Motor neuron (in vitro differentiated cells): ENCODE measurements at places on chromosomes 4 and X.

- no peak for ATAC-seq
Measured at GRCh38 chr4:88308587-88308986, 24.2 kb upstream of the PPM1K start.

- no peak for ATAC-seq
Measured at GRCh38 chrX:11893933-11894710, 136.1 kb downstream of the MSL3 start.

DNA sequence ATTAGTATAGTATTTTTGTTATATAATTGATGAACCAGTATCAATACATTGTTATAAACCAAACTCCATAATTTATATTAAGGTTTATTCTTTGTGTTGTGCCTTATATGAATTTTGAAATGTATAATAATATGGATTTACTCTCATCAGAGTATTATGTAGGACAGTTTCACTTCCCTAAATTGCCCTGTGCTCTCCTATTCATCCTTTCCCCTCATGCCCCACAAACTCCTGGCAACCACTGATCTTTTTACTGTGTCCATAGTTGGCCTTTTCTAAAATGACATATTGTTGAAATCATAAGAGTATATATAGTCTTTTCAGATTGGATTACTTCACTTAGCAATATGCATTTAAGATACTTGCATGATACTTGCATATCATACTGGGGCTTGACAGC is 958.1 kb upstream of the GRID2 start:
- ATAC-seq = no peak

DNA sequence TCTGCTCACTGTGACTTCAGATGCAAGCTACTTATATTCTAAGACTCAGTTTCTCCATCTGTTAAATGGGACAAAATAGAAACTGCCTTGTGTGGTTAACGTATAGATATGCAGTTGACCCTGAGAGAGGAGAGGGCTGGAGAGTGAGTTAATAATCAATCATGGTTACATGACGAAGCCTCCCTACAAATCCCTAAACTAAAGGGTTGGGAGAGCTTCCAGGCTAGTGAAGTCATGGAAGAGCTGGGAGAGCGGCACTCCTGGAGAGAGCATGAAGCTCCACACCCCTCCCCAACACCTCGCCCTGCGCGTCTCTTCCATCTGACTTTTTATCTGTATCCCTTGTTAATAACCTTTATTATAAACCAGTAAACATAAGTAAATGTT is 138.5 kb upstream of the FAM9B start:
- no peak for ATAC-seq

DNA sequence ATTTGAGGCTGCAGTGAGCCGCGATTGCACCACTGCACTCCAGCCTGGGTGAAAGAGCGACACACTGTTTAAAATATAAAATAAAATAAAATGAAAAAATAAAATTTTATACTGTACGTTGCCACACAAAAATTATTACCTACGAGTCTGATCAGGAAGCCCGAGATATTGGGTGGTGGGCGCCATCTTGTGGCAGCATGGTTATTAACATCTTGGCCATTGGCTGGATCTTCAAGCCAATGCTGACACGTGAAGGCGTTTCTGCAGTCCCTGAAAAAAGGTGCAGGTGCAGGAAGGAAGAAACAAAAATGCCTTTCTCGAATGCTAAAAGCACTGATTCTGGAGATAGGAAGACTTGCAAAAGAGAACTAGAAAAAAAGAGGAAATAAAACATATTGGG is 4.9 kb upstream of the TLR8 start:
- peak; percentile 69 for ATAC-seq

DNA sequence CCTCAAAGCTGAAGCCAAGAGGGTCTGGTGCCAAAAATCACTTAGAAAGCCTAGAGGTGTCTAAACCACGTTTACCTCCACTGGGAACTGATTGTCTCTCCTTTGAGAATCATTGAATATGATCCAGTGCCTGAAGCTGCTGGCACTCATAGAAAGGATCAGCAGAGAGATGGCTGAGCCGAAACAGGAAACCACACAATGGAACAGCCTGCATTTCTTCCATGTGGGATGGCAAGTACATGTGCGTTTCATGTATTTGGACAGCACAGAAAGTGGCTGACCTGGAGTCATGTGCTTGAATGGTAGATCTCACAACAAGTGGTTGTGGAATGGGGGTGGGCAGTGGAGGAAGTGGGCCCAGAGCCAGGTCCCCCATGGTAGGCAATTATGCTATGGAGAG is 533.7 kb downstream of the INPP4B start:
- ATAC-seq = no peak

GRCh38 chr4:41361794-41362526 is 105.2 kb downstream of the UCHL1 start:
- ATAC-seq = peak; percentile 5

- peak; percentile 34 for ATAC-seq
Measured at GRCh38 chr4:56655627-56656345, 25.3 kb downstream of the HOPX start.

- no peak for ATAC-seq
Measured at GRCh38 chrX:1273896-1274295, 5.3 kb downstream of the CSF2RA start.

- ATAC-seq = peak; percentile 5
Measured at GRCh38 chr4:11428231-11428898, at the start of gene HS3ST1. HS3ST1 (minus strand) TSS chr4:11428894; CDS start chr4:11400005, 28,889 bp downstream.

- ATAC-seq = no peak
Measured at GRCh38 chr4:190019023-190019858, 7.8 kb downstream of the FRG2 start.

- no peak for ATAC-seq
Measured at GRCh38 chr4:142416711-142417275, 429.3 kb downstream of the INPP4B start.

DNA sequence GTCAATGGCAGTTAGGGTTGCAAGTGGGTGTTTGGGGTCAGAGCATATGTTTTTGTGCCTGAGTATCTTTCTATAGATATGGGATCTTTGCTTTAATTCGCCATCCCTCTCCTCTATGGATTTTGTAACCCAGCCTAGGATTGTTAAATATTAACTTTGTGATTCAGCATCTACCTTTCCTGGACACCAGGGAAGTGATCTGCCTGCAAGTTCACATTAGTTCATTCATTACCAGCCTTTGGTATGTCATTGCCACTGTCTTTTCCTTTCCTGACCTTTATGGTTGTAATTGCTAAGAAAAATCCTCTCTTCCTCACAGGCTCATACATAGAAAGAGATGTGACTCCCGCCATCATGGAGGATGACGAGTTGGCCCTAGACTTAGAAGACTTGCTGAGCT is 73.8 kb downstream of the KIT start:
- ATAC-seq = no peak

- no peak for ATAC-seq
Measured at GRCh38 chr4:81490403-81491160, 18.9 kb upstream of the RASGEF1B start.

DNA sequence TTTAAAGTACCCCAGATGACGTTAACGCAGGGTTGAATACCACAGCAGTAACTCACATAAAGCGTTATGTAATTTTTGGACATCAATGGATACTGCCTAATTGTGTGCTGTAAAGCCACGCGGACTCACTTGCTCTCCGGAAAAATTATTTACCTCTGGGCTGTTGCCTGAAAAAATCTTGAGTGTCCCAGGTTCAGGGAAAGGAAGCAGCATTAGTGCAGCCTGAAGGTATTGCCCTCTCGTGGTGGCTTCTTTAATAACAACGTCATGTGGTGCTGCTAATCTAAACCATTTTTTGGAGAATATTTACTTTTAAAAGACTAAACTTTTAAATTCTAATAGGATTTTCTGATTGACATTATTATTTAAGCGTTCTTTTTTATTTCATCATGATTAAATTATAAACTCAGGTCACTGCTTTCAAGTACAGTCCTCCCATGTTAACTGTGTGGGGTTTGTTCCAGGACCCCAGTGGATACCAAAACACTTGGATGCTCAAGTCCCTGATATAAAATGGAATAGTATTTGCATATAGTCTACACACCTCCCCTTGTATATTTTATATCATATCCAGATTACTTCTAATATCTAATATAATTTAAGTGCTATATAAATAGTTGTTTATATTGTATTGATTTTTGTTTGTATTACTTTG is 384.8 kb downstream of the FAM133A start:
- peak; percentile 63 for ATAC-seq

- ATAC-seq = peak; percentile 55
Measured at GRCh38 chr4:34720571-34720970, 1523.7 kb downstream of the ARAP2 start.

GRCh38 chr4:186726426-186727168 is 2.9 kb upstream of the FAT1 start:
- ATAC-seq = peak; percentile 27

GRCh38 chr4:109999585-109999912 is 86.9 kb downstream of the EGF start:
- ATAC-seq = no peak

- ATAC-seq = peak; percentile 5
Measured at GRCh38 chrX:71181558-71181909, 36.9 kb downstream of the NLGN3 start.

DNA sequence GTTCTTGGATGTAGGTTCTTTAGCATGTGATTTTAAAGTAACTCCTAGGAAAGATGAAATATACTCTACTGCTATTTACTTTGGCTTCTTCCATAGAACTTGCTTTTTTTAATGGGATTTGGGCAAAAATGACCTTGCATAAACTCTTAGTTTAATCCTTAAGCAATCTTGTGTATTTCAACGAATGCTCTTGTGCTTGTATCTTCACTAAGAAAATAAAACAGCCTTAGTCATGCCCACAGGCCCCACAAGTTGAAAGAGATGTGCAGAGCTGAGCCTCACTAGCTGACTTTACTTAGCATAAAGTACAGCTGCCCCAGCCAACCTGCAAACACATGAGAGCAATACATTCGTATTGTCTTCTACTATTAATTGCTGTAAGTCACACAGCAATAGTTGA is 1609.2 kb downstream of the STIM2 start:
- no peak for ATAC-seq

- ATAC-seq = no peak
Measured at GRCh38 chrX:19964017-19964710, 26.7 kb downstream of the BCLAF3 start.

DNA sequence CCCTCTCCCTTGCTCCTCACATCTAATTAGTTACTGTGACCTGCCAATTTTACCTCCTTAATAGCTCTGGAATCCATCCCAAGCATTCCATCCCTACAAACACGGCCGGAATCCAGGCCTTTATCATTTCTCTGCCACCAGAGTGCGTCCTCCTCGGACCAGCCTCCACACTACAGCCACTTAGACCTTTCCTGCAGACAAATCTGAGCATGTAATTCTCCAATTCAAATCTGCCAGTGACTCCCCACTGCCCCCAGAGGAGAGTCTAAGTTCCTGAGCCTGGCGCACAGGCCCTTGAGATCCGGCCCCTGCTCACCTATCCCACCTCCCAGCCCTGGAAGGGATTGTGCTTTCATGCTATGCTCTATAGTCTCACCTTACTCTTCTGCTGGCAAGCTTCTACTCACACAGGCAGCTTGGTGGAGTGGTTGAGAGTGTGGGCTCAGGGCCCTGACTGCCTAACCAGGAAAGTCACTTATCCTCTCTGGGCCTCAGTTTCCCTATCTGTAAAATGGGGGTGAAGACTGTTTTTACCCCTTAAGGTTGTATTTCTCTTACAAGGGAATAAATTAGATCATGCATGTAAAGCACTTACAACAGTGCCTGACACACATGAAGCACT is 31.2 kb downstream of the PJA1 start:
- ATAC-seq = peak; percentile 52

DNA sequence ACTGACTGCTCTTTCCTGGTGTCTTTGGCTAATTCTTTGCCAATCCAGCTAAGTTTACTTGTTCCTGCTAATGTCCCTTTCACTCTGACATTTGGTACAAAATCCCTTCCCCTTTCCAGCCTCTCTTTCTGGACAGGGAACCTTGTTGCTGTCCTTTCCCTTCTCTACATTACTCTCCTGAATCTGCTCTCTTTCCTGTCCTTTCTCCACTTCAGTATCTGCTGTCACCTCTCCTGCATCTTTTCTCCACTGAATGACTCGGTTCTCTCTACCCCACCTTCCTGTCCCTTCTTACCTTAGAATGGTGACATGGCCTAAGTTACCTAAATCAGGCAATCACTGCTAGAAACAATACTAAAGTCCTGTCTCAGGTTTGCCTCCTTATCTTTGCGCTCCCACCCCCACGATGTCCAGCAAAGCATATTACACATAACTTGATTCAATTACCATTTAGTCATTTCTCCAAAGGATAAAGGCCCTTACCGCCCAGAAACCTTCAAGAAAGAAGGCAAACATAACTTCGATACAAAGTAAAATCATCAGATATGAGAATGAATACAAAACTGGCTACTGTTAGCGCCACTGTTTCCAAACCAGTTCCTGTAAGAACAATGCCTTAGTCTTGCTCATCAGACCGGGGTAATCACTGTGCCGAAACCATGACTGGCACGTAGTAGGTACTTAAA is 890 bp downstream of the BOD1L1 start:
- no peak for ATAC-seq

- ATAC-seq = no peak
Measured at GRCh38 chrX:13009273-13009672, 34.4 kb downstream of the TMSB4X start.

- no peak for ATAC-seq
Measured at GRCh38 chrX:43003204-43003565, 225.2 kb upstream of the PPP1R2C start.

DNA sequence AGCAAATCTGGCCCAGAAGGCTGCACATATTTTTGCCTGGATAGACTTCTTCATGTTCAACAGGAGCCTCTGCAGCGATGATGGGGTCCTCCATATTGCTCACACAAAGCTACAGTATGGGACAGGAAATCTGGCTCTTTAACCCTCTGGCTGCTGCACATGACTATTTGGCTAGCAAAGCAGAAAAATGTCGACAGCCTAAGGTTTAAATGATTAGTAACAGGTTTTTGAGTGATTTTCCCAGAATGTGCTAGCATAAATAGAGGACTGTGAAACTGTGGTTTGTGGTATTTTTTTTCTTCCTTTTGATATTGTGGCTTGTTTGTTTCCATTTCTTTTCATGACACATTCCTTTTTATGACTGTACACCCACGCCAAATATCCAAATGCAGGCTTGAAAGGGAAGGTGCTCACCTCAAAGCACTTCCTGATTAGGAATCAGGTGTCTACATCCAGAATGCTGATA is 120.2 kb upstream of the GK2 start:
- no peak for ATAC-seq

DNA sequence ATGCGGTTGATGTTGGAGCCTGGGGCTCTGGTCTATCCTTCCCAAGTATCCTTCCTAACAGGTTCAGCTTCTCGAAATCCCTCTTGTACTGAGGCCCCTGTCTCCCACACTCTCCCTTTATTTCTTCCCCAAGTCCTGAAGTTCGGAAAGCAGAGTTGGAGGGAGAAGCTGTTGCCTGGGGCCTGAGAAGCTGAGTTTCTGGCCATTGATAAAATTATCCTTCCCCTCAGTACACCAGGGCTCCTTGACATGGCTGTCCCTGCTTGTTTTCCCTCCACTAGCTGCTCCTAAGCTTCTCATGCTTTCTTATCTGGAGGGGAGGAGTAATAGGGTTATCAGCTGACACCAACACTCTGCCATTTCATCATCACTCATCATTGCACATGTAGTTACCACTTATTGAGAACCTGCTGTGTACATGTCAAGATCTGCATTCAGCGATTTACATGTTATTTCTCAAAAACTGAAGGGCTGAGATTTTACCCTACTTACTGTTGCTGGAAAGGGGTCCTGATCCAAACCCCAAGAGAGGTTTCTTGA is 58.0 kb downstream of the FUNDC1 start:
- peak; percentile 21 for ATAC-seq
